ENCODE measurements at places on chromosomes 2 and 18.
A peak's percentile ranks its signal among the peaks of the same experiment; 100 is the strongest.

- no peak for DNase-seq
Observed at GRCh38 chr2:191859681-191860080, 12.8 kb upstream of the CAVIN2 start.

- peak; percentile 97 for DNase-seq
Observed at GRCh38 chr18:12282442-12283039, 25.5 kb upstream of the TUBB6 start.

DNA sequence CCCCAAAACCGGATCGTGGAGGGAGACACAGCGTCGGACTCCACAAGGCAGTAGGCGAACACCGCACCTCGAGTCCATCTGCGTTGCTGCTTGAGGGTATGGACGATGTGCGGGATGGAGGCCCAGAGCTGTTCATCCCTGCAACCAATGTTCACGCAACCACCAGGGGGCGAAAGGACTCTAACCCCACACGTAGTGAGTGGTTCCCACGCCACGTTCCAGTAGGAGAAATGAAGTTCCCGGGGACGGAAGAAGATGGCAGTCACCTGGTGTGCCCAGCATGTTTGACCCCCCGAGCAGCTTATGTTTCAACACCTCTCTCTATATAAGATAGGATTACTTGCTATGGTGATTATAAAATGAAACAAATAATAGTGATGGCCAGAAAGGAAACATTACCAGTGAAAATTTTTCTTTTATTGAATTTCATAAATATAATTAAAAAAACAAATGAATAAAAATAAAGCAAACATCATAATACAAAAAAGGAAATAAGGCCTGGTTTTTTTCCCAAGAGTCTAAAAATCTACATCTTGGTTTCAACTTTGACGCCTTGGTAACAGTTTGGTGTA lies 184.3 kb downstream of the SH3BP4 start:
- DNase-seq: peak; percentile 86

GRCh38 chr2:152525277-152525838 lies 190.4 kb downstream of the FMNL2 start:
- DNase-seq: peak; percentile 85

DNA sequence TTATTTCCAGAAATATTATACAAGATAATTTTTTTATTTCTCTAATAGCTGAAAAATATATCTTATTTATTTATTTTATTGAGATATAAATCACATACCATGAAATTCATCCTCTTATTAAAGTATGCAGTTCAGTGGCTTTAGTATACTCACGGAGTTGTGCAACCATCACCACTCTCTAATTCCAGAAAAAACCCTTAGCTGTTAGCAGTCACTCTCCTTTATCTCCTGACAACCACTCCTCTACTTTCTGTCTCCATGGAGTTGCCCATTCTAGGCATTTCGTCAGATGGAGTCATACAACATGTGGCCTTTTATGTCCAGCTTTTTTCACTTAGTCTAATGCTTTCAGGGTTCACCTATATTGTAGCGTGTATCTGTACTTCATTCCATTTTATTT lies 66.5 kb downstream of the TCF7L1 start:
- DNase-seq: peak; percentile 58

DNA sequence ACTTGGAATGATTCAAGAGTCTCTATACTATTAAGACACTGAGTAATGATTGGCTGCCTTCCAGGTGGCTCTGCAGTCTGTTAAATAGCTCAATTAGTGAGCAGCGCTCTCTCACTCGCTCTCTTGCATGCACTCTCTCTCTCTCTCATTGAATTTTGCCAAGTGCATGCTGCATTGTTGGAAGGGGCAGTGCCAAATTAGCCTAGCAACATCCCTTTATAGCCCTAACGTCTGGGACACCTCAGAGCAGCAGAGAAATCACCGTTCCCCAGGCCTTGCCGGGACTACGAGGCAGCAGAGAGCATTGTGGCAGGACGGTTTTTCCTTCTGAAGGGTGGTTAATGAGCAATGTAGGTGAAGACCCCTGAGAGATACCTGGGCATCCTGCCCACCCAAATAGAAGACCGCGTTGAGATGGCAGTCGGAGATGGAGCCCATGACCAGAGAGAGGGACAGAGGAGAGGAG lies 447.6 kb upstream of the POU3F3 start:
- no peak for DNase-seq

GRCh38 chr2:150449856-150450255 lies 37.6 kb downstream of the RND3 start:
- no peak for DNase-seq

DNA sequence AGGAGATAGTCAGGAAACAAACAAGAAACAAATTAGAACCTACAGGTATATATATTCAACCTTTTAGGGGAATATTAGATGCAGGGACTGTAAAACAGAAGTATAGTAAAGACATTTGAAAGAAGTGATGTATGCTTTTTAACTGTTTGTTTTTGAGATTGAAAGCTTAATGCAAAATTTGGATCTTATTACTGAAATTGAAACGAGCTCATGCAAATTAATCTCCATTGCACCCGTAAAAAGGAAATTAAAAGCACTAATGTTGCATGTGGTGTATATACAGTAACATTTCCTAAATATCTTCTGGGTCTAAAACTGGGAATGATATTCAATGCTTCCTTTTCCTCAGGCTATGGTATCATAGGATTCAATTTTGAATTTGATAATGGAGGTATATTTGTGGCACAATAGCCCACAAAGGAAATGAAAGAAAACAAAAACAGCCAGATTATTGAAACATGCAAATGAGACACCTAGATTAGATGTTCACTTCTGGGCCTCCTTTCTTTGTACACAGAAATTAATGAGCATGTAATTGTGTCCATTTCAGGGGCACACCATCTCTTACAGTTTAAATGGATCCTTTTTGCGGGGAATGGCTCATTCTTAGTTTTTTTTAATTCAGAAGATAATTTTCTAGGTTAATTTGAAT lies 1.6 kb upstream of the ELOA2 start:
- DNase-seq: no peak

DNA sequence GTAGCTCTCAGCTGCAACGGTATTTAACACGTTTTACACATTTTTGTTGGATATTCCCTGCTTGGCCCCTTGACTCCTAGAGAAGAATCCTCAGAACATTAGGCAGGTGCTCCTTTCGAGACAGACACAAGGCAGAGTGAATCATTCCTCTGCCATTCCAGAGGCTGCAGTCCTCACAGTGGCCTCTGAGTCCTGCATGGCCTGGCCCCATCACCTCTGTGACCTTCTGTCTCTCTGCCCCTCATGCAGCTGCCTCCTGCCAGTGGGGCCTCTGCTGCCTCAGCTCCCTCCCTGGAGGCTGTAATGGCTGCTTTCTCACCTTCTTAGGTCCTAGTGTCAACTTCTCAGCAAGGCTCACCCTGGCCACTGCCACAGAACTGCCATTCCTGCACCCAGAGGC lies 101.3 kb downstream of the PTPRM start:
- DNase-seq: no peak

GRCh38 chr18:75249672-75250470 lies 39.3 kb downstream of the TSHZ1 start:
- DNase-seq: no peak

GRCh38 chr2:51103205-51103604 lies 71.3 kb upstream of the NRXN1 start:
- DNase-seq: peak; percentile 1

GRCh38 chr2:235489897-235490296 lies 3.9 kb upstream of the AGAP1 start:
- DNase-seq: no peak

- no peak for DNase-seq
Observed at GRCh38 chr2:196944570-196944969, 18.1 kb upstream of the PGAP1 start.

DNA sequence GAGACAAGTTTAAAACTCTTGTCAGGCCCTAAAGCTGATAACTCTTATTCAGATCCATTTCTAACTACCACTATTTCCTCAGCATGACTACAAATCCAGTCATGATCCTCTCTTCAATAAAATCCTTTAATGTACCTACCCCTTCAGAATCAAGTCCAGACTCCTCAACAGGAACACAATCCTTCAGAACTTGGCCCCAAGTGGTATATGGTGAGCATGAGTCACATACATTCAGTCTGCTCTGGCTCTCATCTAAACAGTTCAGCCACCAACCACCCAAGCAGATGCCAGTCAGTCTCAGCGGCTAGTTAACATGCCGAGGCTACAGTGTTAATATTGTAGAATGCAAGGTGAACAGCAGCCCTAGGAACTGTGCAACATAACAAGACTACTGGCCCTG lies 9.7 kb downstream of the LMAN2L start:
- DNase-seq: peak; percentile 8

DNA sequence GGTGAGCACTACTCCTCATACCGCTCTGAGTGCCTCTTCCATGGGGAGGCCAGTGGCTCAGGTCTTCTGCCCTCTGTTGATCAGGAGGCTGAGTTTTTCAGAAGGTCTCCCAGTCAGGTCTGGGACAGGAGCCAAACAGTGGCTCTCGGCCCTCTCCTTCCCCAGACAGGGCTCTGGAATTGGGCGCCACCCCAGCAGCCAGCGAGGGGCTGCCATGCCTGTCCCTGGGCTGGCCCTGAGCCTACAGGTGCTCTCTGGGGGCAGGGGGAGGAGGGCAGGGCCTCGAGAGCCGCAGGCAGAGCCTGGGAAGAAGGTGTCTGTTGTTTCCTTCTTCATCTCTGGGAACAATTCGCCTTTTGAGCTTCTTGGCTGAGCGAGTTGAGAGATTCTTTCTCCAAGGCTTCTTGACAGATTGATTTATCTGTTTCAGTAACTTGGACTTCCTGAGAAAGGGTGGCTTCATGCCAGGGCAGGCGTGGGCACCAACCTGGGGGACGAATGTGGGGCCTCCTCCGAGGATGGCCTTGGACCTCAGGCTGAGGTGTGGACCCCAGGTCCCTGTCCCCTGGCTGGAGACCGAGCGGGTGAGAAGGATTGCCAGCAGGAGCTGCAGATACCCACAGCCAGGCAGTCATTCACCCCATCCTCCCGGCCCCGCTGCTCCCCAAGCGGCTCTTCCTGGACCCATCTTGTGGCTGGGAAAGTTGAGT lies 64.7 kb upstream of the GLI2 start:
- DNase-seq: no peak

- peak; percentile 82 for DNase-seq
Observed at GRCh38 chr2:132623096-132623839, 46.7 kb downstream of the LYPD1 start.

- DNase-seq: no peak
Observed at GRCh38 chr2:109677835-109678580, 63.8 kb downstream of the SOWAHC start.

- no peak for DNase-seq
Observed at GRCh38 chr2:897091-897490, 53.6 kb upstream of the SNTG2 start.

DNA sequence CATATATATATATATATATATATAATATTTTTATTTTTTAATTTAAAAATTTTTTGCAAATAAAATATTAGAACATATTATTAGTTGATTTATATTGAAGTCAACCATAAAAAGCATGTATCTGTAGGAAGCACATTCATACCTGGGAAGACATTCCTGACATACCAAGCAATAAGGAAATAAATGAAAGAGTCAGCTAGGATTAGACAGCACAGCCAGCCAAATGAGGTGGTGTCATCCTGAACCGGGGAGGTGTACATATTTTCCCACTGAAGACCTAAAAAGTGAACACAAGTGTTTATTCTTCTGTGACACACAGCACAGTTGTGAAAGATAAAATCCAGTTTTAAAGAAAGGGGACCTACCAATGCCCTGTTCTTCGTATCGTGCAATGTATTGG lies 149.2 kb downstream of the ABCA12 start:
- no peak for DNase-seq

DNA sequence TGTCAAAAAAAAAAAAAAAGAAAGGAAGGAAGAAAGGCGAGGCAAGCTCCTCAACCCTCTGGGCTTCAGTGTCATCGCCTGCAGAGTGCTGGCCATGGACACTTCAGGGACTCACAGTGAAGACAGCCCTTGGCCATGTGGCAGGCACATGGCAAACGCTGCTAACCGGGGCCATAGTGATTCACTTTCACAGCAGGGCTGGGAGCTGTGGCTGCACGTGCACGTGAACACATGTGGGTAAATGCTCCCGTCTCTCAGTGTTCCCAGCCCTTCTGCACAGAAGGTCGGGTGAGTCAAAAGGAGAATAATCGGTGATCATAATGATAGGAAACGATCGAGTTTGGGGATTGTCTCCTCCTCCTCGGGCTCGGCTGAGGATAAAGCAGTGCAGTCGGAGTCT lies 46.1 kb upstream of the UBE2F start:
- DNase-seq: peak; percentile 67

DNA sequence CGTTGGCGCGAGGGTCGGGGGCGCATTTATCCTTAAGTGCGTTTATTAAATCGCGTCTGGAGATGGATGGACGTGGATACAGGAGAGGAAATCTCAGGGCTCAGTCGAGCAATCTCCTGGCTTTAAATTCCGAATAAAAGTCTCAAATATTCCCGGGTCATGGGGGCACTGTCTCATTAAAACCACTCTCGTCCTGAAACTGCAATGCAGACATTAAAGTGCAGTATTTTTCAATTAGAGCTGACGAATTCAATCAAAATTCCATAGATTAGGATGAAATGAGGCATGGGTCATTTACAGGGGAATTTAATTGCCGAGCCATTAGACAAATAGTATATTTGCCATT lies 10.7 kb upstream of the GBX2 start:
- DNase-seq: peak; percentile 67

DNA sequence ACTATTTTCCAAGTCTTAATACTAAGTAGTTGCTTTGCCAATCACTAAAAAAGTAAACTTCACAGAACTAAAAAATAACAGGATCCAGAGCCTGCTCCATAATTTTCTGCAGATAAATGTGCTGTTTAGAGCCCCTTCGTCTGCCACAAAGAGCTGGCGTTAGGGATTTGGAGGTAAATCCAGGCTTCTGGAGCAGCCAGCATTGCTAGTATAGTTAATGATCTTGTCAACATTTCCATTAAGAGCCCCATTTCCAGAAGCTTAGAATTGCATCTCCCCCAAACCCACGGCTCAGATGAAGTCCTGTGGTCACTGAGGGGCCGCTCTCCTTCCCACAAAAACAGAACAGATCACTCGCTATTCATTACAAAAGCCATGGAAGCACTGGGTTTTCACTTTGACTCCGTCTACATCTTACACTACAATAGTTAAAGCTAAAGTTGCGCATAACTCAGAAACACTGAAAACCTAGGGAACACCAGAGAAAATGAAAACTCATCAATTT lies 41.9 kb downstream of the ZNF516 start:
- no peak for DNase-seq

- DNase-seq: no peak
Observed at GRCh38 chr2:24723665-24724064, 69.5 kb downstream of the PTRHD1 start.

DNA sequence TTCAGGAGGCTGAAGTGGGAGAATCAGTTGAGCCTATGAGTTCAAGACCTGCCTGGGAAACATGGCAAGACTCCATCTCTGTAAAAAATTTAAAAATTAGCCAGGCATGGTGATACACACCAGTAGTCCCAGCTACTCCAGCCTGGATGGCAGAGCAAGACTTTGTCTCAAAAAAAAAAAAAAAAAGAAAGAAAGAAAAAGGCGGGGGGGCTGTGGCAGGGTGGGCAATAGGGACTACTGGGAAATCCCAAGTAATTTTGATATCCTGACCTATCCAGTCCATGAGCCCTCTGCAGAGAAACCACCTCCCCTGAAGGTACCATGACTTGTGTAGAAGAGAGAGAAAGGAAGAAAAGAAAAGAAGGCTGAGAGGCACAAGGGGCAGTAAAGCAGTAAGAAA lies 45.3 kb downstream of the ALPK2 start:
- DNase-seq: no peak

- no peak for DNase-seq
Observed at GRCh38 chr2:223826995-223827394, 10.4 kb downstream of the AP1S3 start.

Measured in EH (cell line).